Activated CD8-positive, alpha-beta memory T cell treated with anti-CD3 and anti-CD28 coated beads for 4 hours (primary cell): ENCODE measurements at places on chromosomes 12 and 14.

DNA sequence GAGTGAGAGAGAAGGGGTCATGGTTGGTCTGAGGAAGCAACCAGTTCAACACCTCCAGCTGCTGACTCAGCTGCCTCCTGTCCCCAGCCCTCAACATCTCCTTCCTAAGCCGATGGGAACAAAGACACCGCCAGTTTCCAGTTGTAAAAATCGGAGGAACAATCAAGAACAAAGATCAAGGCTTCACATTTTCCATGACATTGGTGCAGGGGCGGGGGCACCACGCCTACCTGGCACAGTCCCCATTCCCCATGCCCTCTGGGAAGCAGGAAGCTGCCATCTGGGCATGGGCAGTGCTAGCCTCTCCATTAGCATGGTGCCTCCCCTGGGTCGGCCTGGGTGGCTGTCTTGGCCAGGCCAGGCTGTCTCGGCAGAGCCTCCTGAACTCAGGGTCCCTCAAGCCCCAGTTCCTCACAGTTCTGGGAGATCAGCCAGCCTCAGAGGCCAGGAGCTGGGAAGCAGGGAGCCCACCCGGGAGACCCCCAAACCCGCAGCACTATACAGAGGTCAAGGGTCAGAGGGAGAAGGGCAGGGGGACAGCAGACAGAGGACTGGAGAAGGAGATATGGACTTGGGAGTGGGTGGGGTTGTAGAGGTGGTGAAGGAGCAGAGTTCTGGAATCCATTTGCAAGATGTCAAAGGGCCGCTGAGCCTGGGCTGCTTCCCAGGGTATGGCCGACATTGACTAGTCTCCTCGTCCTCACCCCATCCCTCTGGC, 19.6 kb upstream of the TMEM106C start:
- DNase-seq = no peak

DNA sequence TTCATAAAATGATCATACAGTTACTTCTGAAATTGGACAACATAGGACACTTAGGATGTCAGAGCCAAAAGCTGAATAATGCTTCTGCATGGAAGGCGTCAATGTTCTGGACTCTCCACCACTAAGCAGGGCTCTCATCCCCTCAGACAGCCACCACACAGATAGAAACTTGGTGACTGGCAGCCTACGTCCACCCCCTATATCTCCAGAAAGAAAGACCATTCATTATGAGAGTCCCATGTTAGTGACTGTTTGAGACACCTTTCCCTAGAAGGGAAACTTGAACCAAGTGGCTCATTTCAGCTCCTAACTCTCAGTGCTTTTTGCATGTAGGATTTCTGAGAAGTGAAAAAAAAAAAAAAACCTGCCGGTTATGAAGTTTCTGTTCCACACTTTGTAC, 251.0 kb upstream of the FKBP4 start:
- DNase-seq = no peak

- no peak for DNase-seq
Observed at GRCh38 chr14:37900561-37900960, 305.1 kb downstream of the TTC6 start.

DNA sequence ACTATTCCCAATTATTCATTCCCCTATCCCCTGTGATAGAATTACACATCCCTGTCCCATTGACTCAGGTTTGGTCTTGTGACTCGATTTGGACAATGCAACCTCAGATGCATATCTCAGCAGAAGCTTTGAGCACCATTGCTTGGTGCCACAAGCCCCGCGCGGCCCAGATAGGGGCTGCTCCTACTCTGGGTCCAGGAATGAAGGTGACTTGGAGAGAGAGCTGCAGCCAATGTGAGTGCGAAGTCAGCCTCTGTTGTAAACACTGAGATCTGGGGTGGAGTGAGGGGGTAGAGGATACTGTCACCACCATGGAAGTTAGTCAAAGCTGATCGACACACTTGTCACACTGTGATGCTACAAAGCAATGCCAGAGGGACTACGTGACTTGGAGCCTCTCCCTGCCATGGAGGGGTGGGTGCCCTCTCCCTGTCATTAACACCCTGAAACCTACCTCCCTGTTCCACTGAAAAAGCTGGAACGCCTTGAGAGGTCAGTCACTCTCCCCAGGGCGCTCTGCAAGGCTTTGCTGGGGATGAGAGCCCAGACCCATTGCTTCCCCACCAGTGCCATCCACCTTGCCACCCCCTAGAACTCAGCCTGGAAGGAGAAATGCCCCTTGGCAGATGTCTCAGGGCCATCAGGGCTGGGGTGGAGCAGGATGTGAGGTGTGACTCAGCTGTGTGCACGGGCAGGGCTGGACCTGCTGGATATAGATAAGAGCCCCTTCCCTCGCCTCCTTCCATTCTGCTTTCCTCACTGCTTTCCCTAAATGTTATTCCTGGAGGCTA, 6.6 kb upstream of the PLEK2 start:
- no peak for DNase-seq

GRCh38 chr12:112741106-112741505, 50.4 kb upstream of the RPH3A start:
- DNase-seq = no peak

DNA sequence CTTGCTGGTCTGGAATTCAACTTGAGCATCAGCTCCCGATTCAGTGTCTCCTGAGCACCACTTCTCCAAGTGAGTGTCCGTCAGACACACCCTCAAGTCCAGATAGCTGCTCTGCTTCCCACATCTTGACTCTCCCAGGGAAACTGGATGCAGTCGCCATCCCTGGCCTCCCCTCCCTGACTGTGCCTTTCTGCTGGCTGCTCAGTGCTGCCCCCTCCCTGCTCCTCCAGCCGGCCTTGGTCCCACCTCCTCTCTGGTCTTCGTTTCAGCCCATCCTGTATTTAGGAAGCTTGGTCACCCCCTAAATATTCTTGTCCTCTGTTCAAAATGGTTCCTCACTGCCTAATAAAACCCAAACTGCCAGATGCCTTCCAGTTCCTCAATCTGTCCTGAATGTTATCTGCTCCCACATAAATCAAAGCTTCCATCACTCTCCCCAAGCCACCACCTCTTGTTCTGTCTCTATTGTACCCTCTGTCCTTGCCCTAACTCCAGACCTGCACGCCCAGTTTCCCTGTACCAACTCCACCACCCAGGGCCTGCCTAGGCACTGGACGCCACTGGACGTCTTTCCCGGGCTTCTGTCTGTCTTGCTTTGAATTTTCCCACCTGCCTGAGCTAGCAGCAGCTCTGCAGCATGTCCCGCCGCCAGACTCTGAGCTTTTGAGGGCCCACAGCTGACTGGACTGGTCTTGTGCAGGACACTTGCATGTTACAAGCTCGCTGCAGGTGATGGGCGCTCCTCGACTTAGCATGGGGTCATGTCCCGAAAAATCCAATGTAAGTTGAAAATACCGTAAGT, 33.8 kb downstream of the CCDC92 start:
- no peak for DNase-seq

DNA sequence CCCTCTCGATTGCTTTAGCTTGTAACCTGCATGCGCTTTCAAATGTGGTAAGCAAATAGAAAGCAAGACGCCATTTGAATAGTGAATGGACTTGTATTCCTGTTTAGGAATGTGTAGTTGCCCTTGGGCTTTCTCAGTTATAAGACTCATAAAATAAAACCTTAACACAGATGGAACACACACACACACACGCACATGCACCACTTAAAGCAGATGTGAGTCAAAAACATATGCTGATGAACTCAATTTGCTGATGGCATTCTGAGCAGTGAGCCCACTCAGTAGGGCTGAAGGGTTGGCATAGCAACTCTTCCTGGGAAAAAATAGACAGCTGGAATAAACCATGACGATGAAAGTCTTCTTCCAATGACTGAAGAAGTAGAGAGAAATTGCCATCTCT, 360.5 kb downstream of the APAF1 start:
- no peak for DNase-seq

GRCh38 chr12:57523706-57524614, 1.3 kb downstream of the MBD6 start:
- DNase-seq = no peak

DNA sequence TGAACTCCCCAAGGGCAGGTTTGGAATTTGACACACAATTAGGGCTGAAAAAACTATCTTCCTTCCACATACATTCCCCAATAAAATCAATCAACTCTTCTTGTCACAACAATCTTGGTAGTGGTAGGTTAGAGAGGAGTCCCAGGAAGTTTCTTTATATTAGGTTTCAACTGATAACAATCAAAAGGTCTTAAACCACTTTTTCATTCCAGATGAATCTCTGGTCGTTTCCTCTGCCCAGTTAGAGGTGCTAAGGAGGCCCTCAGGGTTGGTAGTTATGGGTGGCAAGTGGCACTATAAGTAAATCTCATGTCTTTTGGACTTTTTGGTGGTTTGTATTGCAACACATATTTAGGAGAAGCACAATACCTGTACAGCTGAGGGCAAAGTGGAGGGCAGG, 1.7 kb upstream of the SLC38A2 start:
- DNase-seq = no peak

GRCh38 chr12:123150275-123150743, 581 bp downstream of the PITPNM2 start:
- no peak for DNase-seq

DNA sequence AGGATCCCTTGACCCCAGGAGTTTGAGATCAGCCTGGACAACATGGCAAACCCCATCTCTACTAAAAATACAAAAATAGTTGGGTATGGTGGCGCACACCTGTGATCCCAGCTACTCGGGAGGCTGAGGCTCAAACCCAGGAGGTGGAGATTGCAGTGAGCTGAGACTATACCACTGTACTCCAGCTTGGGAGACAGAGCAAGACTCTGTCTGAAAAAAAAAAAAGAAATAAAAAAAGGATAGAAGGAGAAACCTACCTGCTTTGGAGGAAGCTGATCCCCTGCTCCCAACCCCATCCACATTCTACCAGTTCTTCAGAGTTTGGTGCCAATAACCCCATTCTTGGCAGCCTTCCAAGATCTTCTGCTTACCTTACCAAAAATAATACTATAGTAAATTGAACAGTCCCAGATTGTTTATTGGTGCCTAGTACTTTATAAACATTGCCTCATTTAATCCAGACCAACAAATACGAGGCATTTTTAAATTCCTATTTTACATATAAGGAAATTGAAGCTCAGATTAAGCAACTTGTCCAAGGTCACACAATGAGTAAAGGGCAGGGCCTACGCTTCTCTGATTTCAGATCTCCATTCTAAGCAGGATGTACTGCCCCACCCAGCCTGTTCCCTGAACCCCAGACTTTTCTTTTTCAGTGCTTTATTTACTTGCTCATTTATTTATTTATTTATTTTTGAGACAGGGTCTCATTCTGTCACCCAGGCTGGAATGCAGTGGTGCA, 33.2 kb upstream of the FAM222A start:
- DNase-seq = no peak

DNA sequence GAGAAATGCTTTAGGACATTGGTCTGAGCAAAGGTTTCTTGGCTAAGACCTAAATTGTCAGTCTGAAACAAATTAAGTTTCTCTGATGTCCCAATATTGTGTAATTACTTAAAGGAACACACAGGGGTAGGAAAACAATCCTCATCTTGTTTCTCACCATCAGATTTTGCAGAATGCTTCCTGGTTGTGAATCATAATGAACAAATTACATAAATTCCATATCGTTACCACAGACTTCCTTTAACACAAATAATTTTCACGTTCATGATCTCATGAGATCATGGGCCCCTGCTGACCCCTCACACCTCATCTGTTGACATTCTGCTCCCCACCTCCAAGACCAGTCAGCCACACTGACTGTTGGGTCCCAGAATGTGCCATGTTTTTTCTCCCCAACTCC, 194.1 kb downstream of the MON2 start:
- DNase-seq = no peak

DNA sequence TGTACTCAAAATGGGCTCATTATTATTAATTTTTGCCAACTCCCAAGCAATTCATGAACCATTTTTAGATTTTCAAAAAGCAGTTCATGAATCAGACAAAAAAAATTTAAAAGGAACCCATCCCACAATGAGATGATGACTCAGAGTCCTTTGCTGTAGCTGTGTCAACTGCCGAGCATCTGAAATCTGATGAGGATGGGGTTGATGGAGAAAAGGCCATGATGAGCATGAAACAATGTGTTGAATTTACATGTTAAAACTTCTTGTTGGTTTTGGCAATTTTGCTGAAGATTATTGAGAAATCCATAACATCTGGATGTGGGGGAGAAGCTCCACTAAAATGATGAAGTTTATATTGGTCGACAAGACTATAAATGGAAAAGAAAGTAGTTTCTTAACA, 378.0 kb downstream of the FOXG1 start:
- no peak for DNase-seq

DNA sequence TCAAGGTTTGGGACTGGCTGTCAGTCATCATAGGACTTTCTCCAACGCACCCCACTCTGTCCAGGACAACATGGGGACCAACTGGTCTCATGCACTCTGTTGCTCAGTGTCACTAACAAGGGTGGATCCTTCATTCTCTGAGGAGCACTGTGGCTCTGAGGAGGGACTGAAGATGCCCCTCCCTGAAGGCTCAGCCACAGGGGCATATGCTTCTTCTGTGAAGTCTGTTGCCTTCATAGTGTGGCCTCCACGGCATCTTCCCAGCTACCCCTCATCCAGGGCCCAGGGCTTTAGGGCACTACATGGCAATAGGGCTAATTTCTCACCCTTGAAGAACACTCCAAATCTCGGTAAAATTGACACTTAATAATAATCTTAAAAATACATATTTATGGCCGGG, 14.3 kb upstream of the IFI27L2 start:
- no peak for DNase-seq

GRCh38 chr12:23614280-23614679, 335.2 kb downstream of the SOX5 start:
- DNase-seq = no peak
